T-cell (primary cell): ENCODE measurements at places on chromosomes 11 and 22. TPM values are rescaled to one million over a fixed set of nuclear protein-coding genes. Genes with fewer than 3 reads are reported as not detected.

DNA sequence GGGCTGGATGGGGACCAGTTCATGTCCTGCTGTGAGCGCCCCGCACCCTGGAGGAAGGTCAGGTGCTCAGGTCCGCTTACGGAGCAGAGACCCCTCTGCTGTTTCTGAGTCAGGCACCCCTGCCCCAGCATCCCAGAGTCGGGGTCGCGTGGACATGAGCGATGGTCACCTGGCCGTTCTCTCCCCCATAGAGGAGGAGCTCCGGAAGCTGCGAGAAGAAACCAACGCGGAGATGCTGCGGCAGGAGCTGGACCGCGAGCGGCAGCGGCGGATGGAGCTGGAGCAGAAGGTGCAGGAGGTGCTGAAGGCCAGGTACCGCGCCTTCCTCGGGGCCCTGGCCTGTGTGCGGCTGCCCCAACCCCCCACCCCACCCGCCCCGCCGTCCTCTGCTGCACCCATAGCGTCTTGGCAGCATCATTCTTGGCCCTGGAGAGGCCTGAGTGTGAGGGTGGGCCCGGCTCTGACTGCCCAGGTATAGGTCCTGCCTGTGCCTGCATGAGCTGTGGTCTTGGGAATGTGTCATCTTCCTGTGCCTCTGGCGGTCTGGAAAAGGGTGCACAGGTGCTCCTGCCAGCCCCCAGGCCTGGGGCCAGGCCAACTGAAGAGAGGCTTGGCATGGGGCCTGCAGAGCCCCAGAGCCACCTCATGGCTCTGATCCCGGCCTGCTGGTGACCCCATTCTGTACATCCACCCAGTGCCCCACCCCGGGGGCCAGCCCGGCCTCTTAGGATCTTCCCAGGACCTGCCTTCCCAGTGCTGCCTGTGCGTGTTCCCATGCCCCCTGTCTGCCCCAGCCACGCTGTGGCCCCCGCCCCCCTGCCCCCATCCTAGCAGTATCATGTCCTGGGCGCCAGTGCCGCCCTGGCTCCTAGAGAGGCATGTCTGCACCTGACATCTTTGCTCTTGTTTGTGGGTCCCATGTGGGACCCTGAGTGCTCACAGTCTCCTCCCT, 38.1 kb downstream of the GRAMD4 start:
- no peaks in the 10 kb centered on the region for H3K36me3 ChIP-seq
- H3K4me1 ChIP-seq = no peaks in the 10 kb centered on the region
- no peak for DNase-seq
- H3K27me3 ChIP-seq = no peaks in the 10 kb centered on the region
- no peak overlapping the region for H3K4me3 ChIP-seq

DNA sequence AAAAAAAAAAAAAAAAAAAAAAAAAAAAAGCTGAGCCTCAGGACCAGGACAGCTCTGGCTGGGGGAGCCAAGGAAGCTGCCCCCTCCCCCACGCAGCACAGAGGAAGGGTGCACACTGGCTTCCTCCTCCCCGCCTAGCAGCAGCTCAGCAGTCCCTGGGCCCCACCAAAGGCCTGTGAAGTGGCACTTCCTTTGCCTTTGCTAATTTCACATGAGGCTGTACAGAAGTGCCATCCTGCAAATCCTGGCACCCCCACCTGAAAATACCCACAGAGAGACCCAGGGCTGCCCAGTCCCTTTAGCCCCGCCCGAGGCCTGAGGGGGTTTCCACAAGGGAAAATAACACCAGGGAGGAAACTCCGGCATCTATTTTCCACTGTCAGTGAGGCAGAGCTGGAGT, 3.9 kb downstream of the RHOG start:
- peak overlapping the region; percentile 98 for H3K27ac ChIP-seq
- H3K4me3 ChIP-seq = peak overlapping the region; percentile 61
- H3K36me3 ChIP-seq = no peaks in the 10 kb centered on the region
- H3K4me1 ChIP-seq = peaks cover 84% of the 10 kb centered on the region

API5 gene
- total RNA-seq = 101 TPM

CEND1 gene
- total RNA-seq = 0.18 TPM

SLC17A6 gene
- not detected for total RNA-seq
